ENCODE measurements at places on chromosomes 12 and 14.

DNA sequence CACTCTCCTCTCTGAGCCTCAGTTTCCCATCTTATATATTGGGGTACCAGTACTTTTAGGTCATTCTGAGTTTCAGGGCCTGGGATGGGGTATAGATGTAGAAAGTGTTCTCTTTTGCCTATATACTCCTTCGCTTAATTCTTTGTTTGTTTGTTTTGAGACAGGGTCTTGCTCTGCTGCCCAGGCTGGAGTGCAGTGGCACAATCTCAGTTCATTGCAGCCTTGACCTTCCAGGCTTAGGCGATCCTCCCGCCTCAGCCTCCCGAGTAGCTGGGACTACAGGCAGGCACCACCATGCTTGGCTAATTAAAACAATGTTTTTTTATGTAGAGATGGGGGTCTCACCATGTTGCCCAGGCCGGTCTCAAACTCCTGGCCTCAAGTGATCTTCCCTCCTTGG, 152.1 kb downstream of the AACS start:
- no peak for DNase-seq

DNA sequence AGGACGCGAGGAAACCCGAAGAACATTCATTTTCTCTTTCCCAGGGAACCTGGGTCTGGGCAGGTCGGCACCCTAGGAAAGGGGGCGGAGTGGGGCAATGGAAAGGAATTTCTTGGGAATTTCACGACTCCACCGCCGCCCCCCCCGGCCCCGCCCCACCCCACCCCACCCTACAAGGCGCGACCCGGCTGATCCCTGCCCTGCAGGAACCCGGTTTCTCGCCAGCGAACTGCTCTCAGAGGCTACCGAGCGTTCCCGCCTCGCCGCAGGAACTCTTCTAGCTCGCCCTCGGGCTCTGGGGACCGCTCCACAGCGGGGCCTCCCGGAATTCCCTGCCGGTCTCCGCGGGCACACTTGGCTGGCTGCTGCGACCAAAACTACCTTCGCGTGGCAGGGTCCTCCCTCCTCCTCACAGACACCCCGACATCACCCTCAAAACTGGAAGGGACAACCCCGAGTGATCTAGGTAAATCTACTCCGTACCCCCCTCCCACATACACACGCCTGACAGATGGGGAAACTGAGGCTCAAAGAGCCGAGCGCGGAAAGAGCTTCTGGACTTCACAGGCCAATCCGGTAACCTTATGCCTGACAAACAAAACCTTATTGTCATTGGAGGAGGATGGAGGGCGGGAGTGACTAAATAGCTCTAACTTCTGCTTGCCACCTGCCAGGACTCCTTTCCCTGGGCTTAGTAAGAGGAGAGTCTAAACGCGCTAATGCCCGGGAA, 785 bp upstream of the ACTN1 start:
- peak; percentile 25 for DNase-seq

DNA sequence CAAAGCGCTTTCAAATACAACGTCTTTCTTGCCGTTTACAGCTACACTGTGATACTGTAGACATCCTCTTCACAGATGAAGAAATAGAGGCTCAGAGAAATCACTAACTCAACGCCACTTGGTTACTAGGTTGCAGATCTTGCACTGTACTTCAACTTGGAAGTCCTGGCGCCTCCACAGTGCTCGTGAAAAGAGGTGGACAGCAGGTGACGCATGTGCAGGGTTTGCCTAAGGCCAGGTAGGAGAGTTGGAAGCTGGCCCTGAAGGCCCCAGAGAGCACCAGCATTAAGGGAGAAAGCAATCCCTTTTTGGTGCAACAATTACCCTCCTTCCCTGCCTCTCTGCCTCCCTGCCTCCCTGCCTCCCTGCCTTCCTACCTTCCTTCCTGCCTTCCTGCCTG, 22.8 kb upstream of the TSPAN9 start:
- DNase-seq = no peak

DNA sequence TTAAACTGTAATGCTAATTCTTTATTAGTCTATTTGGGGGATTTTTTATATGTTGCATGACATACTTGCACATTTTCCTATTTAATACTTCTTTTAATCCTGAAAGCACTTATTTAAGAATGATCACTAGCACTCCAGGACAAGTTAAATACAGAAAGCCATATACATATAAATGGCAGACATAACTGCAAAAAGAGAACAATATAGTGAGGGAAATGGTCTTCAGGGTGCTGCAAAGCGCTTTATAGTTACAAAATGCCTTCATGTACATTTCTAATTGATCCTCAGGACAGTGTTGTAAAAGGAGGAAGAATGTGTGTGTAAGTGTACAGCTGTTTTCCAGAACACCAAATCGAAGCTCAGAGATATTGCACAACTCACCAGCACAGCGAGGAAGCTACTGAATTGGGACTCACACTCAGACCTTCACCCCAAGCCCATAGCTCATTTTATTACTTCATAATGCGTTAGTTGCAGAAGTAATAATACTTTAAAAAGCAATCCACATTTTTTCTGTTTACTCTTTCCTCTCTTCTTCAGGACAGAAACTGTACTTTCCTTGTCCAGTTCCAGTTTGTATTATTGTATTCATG, 428.2 kb downstream of the RAD51B start:
- no peak for DNase-seq
